ENCODE measurements at places on chromosomes 7 and 10.
A peak's percentile ranks its signal among the peaks of the same experiment; 100 is the strongest.

DNA sequence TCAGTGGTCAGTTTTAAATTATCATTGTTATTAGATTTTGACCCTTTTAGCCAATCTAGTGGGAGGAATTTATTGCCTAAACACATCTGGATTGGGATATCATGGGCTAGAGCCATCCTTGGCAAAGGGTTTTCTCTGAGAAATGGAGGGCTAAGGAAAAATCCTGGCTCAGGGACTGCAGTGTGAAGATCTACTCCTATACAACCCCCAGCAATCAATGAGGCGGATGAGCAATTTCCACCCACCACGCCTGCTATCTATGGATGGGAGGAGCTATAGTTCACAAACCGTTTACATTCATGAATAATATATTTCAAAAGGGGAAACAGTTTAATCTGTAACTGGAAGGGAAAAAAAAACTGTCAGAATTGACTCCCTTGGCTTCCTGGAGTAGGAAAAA, 2.7 kb downstream of the CAV1 start:
- no peak for DNase-seq

DNA sequence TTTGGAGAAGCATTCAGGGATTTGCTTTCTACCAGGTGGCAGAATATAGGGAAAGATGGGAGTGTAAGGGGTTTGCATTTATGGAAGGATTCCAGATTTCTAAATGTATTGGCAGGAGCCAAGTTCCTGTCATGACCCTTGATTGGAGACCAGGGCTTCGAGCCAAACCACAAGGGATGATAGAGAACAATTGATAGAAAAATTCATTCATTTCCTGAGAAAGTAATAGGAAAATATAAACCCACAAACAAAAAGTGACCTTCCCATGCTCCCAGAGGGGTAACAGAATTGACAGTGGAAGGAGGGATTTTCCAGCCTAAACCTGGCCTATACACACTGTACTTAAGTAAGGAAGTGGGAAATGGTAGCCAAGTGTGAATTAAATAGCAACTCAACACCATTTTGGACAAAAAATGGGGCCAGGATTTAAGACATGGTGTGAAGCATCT, 22.4 kb upstream of the IFIT2 start:
- DNase-seq, result peak; percentile 69

- DNase-seq, result peak; percentile 49
Measured at GRCh38 chr10:123135415-123136141, at the start of gene HMX3. Gene HMX3, plus strand, starts transcription at chr10:123135970. Its CDS starts 81 bp downstream, at chr10:123136051.

DNA sequence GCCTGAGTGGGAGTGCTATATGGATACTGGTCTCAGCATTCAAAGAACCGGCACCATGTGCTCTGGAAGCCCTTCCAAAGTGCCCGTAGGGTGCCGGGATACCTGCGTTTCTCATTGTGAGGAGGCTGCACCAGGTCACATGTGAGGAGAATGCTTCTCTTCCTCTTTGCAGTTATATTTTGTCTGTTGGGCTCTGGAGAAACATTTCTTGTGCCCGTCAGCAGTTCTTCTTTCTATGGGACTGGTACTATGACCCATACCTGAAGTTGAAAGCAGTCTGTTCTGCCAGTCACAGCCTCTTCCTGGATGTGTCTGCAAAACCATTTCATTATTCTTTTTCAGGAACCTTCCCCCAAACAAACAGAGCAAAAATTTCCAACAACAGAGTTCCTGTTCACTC, 465.0 kb downstream of the SUGCT start:
- no peak for DNase-seq

DNA sequence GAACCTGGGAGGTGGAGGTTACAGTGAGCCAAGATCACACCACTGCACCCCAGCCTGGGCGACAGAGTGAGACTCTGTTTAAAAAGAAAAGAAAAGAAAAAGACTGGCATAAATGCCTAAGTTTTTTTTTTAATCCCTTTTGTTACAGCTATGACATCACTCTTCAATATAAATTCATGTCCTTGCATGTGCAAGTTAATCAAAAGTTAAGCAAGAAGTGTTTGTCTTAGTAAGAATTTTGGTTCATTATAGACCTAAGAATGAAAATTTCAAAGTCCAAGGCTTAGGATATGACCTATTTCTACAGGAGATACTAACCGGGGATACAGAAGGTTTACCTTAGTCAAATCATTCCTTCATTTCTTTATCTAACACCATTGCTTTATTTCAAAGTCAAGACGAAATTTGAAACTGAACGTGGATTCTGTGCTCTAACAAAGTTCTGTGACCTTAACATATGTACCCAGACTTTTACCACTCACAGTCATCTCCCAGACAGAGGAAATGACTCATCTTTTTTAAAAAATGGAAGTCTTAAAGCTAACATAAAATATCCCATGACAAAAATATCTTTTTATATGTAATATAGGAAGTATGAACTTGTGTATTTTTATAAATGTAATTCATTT, 29.3 kb upstream of the ITGB8 start:
- DNase-seq, result no peak

DNA sequence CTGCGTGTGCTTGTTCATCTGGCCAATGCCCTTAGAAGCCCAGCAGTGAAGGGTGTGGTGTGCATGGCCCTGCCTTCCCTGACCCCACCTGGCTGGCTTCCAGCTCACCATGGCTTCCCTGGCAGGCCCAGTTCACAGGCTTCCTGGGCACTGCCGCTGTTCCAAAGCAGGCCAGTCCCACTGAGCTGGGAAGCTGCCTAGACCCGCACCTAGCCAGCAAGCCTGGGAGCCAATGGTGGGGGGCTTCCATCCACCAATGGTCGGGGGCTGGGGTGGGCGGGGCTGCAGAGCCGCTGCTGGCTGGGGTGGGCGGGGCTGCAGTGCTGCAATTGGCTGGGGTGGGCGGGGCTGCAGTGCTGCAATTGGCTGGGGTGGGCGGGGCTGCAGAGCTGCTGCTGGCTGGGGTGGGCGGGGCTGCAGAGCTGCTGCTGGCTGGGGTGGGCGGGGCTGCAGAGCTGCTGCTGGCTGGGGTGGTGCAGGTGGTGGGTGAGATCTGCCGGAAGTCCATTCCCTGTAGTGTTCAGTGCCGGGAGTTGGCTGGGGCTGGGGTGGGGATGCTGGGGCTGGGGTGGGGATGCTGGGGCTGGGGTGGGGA, 12.4 kb downstream of the CALY start:
- peak; percentile 68 for DNase-seq

- DNase-seq, result no peak
Measured at GRCh38 chr10:110511734-110512449, 14.2 kb downstream of the DUSP5 start.

- peak; percentile 30 for DNase-seq
Measured at GRCh38 chr10:52308251-52309031, 5.6 kb upstream of the DKK1 start.

DNA sequence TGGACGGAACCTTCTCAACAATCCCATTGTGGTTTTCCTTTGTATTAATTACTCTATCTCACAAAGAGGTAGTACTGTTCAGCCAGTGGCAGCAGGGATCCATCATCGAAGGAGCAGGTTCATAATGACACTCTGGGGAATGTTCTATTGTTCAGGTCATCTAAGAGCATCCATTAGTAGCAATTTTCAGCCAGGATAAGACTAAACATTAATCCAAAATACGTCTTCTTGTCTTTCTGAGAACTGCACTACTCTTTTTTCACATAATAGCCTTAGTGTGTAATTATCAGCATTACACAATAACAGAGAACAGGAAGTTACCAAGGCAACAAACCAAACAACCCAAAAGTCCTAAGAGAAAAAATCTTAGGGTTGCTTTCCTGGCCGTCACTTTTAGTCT, 259.5 kb upstream of the VWC2 start:
- DNase-seq, result peak; percentile 66

- no peak for DNase-seq
Measured at GRCh38 chr7:2714636-2715035, 26.6 kb downstream of the AMZ1 start.

GRCh38 chr7:22166928-22167327, 190.0 kb downstream of the RAPGEF5 start:
- no peak for DNase-seq

DNA sequence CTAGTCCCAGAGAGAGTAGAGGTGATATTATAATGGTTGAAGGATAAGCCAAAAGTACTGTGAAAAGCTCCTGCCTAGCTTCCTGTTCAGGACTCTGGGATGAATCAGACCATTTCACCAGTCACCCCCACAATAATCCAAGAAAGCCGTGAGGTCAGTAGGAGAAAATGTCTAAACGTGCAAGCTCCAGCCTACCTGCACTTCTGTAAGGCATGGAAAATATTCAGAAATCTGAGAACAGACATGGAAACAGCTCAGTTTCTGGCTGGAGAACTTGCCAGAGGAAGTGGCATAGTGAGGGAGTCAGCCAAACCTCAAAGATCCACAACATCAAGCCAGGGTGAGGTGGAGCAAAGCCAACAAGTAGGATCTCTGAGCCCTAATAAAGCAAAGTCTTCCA, 58.2 kb downstream of the ELAPOR2 start:
- no peak for DNase-seq

- no peak for DNase-seq
Measured at GRCh38 chr7:149300620-149301285, 38.8 kb downstream of the ZNF783 start.

DNA sequence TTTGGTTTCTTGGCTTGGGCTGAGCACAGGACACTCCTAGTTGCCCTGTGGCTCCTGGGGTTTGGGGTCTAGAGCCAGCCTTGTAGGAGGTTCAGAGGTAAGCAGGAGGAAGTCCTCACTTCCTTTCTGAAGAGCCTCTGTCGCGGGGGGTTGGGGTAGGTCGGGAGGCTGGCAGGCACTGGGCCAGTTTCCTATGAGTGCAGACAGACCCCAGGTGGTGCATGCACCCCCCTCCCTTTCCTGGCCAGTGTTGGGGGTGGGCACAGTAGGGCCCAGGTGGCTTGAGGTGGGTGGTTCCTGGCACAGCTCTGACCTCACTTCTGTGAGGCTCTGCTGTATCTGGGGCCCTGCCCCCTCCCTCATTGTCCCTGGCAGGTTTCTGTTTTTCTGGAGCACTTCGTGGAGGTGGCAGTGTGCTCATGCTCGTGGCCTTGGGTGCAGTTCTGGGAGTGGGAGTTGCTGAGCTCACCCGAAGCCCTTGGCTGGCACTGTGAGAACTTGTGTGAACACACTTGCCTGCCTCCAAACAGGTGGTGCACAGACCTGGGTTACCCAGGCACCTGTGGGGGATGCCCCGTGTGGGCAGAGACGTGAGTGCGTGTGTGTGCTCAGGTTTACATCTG, 1.8 kb downstream of the PALD1 start:
- peak; percentile 5 for DNase-seq

GRCh38 chr10:8074881-8075280, 20.4 kb downstream of the GATA3 start:
- DNase-seq, result no peak

DNA sequence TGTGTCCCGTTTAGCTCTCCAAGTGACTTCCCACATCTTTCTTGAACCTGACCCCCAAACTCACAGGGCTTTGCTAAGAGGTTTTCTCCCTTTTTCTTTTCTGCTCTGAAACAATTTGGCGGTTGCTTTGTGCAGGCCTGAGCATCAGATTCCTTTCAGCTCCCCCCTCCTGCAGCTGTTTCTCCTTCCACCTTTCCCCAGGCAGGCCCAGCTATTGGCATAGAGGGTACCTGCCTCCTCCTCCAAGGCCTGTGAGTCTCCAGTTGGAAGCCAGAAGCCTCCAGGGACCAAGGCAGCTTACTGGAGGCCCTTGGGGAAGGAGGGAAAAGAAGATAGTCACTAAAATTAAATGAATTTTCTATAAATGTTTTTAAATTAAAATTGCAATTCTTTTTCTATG, 7.7 kb downstream of the VAX1 start:
- DNase-seq, result no peak
